ENCODE measurements at places on chromosomes 3 and 15.

DNA sequence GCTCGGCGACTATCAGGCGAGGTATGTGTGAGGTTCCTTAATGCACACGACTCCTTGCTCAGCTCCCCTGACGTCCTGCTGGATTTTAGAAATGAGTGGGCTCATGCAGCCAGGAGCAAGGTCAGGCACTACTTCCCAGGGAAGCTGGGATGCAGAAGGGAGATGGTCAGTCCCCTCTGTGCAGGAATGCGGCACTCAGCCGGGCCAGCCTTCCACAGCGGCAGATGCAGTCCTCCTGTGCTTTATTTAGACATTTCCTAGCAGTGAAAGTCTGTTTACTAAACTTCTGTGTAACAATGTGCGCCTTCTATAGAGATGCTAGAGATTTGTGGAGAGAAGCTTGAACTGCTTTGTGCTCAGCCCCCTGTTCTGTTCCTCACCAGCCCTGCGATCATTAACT, 252.1 kb downstream of the SLCO3A1 start:
- no peak for DNase-seq

DNA sequence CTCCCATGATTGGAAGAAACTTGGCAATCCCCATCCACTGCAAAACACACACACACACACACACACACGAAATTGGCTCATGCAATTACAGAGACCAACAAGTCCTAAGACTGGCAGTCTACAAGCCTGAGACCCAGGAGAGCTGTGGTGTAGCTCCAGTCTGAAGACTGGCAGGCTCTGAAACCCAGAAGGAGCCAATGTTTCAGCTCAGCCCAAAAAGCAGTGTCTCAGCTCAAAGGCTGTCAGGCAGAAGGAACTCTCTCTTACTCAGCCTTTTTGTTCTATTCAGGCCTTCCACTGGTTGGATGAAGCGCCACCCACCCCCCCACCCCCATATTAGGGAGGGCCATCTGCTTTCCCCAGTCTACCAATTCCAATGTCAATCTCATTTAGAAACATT, 32.1 kb downstream of the MESD start:
- DNase-seq: peak; percentile 46

GRCh38 chr3:180829409-180830405, 82.8 kb upstream of the FXR1 start:
- DNase-seq: no peak

- peak; percentile 46 for DNase-seq
These were observed 25.4 kb upstream of the FAM3D start for GRCh38 chr3:58691997-58692396.

DNA sequence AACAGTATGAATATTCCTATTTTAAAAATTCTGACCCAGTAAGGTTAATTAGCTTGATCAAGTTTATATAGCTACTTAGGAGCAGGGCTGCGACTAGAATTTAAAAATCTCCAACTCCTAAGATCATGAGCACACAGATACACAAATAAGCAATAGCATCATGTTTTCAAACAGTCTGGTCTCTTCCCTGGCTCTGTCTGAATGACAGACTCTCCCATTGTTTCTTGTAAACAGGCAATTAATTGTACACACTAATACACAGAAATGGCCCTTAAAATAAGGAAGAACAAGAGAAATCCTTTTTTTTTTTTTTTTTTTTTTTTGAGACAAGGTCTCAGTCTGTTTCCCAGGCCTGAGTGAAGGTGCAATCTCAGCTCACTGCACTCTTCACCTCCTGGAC, 1064.4 kb upstream of the CFAP20DC start:
- no peak for DNase-seq

- no peak for DNase-seq
These were observed 10.2 kb upstream of the ITPKA start for GRCh38 chr15:41483519-41483918.

DNA sequence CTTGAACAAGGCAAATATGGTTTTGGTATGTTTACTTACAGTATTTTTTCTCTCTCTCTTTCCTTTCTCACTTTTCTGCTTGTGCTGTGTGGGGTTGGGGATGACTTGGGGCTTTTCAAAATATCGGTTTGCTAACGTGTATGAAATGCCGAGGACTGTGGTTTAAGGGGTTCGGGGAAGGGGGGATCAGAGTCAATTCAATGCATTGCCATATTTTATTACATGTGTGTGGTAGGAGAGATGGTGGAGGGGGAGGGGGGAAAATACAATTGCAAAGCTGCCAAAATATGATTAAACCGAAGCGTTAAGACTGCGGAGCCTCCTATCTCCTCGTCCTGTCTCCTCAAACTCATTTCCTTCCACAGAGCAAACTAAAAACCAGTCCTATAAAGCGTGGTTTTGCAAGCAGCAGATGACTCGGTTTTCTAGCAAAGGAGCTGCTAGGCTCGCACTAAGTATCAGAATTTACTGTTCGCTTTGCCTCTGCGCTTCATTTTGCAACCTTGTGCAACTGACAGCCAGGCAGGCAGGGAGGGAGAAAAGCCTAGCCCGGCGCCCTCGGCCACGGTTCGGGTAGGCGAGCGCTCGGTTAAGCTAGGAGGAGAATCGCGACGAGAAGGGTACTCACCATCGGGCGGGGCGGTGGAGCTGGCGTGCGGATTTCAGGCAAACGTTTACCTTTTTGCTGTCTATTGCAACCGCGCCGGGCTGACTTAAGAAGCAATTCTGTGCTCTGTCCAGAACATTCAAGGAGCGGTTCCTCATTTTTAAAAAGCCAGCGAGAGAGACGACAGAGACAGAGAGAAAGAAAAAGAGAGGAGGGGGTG, 4.0 kb upstream of the NR2F2 start:
- DNase-seq: peak; percentile 62

- peak; percentile 3 for DNase-seq
These were observed 33.8 kb downstream of the GLCE start for GRCh38 chr15:69194025-69194827.

- DNase-seq: no peak
These were observed 14.0 kb upstream of the DYNC1LI1 start for GRCh38 chr3:32584660-32585059.

DNA sequence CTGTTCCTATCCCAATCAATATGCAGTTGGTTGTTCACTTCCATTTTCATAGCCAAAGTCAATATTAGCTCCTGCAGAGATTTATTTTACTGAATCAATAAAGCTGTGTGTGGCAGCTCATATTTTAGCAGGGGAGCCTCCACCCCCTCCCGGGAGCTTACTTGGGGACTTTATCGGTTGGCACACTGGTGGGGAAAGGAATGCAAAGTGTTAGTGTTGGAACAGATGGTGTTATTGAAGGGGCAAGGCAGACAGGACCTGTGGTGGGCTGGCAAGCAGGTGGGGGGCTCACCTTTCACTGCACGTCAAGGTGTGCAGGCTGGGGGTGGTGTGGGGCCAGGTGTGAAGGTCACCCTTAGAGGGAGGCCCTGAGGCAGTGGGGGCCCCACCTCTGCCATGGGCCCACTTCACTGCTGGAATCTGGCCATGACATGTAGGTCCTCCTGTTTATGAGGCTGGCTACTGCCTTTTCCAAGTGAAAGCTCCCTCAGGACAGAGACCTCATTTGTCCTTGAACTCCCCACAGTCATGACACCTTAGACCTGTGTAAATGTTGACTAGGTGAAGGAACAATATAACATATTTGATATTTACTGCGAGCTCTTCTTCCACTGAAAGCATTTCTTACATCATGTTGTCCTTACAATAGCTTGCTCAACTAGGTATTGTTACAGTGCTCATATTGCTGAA, 44.0 kb upstream of the SEC22A start:
- no peak for DNase-seq

DNA sequence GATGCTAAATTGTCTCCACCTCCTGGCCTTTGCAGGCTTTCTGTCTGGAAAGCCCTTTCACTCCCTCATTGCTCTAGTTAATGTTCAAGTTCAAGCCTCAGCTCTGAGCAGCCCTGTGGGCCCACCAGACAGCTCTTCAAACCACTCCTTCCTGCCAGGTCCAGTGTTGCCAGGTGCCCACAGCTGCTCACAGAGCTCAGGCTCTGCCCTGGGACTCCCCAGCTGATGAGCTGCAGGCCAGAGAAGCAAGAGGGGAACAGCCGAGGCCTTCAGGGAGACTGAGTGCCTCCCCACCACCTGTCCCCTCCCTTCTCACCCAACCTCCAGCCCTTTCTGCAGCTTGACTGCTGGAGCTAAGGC, 1.3 kb upstream of the ZBTB47 start:
- no peak for DNase-seq

DNA sequence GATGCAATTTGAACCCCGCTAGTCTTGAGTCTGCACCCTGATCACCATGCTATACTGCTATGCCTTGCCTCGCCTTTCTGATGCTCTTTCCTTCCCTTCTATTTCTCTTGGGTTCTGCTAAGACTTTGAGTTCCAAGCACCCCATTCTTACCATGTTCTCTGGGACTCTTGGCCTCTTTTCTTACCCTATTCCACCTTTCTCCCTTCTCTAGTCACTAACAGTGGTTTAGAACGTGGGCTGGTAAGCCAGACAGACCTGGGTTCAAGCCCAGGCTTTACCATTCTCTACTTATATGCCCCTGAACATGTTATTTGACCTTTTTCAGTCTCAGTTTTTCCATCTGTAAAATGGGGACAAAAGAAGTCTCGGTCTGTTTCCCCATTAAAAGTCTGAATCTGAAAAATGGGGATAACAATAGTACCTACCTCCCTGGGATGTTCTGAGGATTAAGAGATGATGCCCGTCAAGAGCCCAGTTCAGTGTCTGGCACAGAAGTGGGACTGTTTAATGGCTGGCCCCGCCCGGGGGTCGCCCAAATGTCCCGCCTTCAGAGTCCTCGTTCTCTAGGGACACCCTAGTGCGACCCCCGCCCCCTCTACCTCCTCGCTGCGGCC, 376 bp downstream of the TADA3 start:
- DNase-seq: no peak

DNA sequence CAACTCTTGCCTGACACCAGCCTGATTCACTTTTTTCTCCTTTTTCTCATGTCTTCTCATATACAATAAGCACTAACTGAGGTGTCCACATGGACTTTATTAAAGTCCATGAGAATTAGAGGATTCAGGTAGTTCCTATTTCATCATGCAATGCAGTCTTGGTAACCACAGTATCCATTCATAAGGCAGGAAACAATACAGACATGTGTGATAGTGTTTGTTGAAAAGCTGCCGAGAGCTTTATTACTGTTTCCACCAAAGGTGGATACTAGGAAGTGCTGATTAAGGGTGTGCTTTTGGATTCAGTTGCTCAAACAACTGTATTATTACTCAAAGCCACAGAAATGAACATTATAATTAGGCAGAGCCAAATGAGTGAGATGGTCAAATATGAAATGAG, 5.3 kb downstream of the CASR start:
- no peak for DNase-seq

DNA sequence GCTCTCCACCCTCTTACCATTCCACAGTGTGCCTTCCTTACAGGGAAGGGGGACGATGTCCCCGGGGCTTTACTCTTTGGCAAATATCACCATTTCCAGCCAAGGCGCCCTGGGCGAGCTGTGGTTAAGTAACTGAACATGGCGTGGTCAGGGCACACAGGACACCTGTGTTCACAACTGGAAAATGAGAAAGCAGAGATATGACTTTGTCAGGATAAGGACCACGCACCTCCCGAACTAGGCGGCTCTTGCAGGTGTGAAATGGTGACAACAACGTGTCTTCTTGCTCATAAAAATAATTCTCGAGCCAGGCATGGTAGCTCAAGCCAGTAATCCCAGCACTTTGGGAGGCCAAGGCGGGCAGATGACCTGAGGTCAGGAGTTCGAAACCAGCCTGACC, 154.8 kb downstream of the LRRC28 start:
- DNase-seq: no peak

DNA sequence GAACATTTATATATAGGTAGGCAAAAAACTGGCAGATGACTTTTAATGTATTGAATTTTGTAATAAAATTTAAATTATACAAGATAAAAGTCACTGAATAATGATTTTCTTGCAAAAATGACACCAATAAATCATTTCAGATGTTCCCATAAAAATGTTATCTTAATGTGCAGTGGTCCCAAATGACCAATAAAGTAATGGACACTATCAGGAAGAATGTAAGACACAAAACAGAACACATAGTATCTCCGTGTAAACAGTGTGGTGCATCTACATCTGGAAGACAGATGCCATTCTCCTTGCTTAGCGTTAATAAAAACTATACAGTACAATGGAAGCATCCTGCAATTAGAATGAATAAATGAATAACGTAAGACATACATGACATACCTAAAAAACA, 41.5 kb downstream of the FGF7 start:
- no peak for DNase-seq

- no peak for DNase-seq
These were observed 28.5 kb upstream of the TSEN2 start for GRCh38 chr3:12455740-12456139.

GRCh38 chr3:170792471-170792870, 77.5 kb downstream of the RPL22L1 start:
- no peak for DNase-seq

GRCh38 chr15:77342807-77343206, 77.1 kb downstream of the PEAK1 start:
- DNase-seq: no peak

GRCh38 chr3:162015856-162016255, 519.2 kb downstream of the OTOL1 start:
- DNase-seq: no peak

- no peak for DNase-seq
These were observed 302.4 kb upstream of the WNT5A start for GRCh38 chr3:55789516-55789915.

GRCh38 chr15:40054855-40055575, 16.0 kb upstream of the SRP14 start:
- DNase-seq: no peak

DNA sequence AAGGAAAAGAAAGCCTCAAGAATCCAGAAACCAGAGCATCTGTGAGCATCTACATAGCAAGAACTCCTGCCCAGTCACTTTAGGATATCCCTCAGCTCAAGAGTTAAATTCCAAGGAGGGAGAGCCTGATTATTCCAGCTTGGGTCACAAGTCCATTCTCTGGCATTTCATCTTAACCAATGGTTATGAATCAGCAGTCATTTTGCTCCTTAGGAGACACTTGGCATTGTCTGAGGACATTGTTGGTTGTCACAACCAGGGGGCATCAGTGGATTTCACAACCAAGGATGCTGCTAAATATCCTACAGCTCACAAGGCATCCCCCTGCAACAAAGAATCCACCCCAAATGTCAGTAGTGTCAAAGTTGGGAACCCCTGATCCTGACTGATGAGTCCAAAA, 51.0 kb upstream of the LMCD1 start:
- DNase-seq: no peak

DNA sequence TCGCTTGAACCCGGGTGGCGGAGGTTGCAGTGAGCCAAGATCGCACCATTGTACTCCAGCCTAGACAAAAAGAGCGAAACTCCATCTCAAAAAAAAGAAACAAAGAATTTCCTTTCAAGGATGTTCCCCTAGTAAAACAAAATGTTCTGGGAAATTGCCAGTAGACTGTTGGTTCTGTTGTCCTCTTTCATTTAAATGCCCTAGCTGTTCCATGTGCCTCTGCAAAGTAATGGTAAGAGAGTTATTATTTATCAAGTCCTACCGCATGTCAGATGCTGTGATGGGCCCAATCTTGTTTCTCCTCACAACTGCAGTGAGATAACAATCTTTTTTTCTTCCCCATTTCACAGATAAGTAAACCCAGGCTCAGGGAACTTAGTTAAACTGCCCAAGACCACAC, 254.3 kb upstream of the TPM1 start:
- no peak for DNase-seq

GRCh38 chr3:154486949-154487348, 57.0 kb upstream of the GPR149 start:
- DNase-seq: no peak

GRCh38 chr15:77097248-77097721, 26.4 kb upstream of the TSPAN3 start:
- DNase-seq: no peak
